ENCODE measurements at places on chromosomes 2 and 18.

- DNase-seq: no peak
Observed at GRCh38 chr2:201913201-201913600, 106.9 kb downstream of the CDK15 start.

DNA sequence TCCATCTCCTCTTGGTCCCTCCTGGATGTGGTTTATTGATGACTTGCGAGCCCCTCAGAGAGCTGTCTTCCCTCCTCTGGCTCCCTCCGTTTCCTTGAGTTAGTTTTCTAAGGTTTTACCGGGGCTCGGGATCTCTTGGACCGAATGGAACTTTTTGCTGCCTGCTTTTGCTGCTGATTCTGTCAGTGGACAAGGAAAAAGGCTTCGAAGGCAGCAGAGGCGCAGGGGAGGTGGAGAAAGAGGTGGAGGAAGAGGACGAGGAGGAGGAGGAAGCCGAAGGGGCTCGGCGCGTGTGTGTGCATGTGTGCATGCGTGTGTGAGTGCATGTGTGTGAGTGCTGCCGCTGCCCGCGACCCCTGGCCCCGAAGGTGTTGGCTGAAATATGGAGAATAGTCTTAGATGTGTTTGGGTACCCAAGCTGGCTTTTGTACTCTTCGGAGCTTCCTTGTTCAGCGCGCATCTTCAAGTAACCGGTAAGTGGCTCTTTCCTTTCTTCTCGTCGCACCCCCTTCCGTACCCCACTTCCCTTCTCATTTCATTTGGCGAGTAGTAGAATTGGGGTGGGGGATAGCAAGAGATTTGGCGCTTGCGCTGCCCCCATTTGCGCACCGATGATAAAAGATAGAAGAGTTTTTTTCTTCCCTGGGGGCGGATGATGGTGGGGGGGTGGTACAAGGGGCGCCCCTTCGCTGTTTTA is 557 bp downstream of the DCC start:
- no peak for DNase-seq

GRCh38 chr2:226306969-226307368 is 492.7 kb downstream of the IRS1 start:
- no peak for DNase-seq

- no peak for DNase-seq
Observed at GRCh38 chr2:108588070-108588668, 53.9 kb downstream of the LIMS1 start.

- no peak for DNase-seq
Observed at GRCh38 chr2:113877711-113878598, 11.9 kb upstream of the ACTR3 start.

GRCh38 chr2:9092383-9093282 is 89.1 kb upstream of the MBOAT2 start:
- DNase-seq: no peak

GRCh38 chr18:70234667-70235459 is 29.4 kb upstream of the RTTN start:
- no peak for DNase-seq

- DNase-seq: no peak
Observed at GRCh38 chr2:183522489-183523266, 398.4 kb downstream of the NUP35 start.

DNA sequence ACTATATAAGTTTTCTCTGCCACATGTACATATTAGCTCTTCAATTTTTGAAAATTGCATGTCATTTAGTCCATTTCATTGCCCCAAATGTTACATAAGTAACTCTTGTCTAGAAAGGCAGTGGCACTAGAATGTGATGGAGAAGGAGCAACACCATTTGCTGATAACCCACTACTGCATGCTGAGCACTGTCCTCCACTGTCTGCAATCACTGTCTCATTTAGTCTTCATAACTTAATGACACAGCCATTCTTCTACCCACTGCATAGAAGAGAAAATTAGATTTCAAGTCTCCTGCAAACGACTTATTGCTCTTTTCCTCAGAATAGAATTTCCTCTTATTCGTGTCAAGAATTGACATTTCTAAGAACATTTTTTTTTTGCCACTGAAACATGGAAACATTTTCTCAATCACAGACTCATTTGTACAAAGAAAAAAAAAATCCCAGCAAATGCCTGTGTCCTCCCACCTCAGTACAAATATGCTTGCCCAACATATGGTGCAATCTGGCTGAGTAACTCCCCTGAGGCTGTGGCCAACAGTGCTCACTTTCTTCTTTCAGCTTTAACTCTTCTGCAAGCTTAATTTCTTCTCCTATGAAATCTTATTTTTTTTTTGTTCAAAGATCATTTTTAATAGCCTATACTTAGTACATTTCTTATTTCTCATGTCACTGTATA is 768.6 kb upstream of the HS6ST1 start:
- no peak for DNase-seq

DNA sequence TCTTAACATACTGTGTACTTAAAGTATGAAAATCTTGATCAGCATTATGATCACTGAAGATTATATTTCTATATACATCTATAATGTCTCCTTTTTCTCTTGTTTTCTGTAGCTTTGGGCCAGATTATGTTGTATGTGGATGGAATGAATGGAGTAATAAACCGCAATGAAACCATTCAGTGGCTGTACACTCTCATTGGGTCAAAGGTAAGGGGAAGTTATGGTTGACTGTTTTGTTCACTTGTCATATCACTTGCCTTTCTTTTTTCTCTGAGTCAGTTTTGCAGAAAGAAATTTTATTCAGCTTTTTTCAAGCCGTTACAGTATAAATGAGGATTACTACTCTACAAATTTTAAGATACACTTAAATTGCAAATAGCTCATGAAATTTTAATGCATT is 252.5 kb downstream of the TPGS2 start:
- DNase-seq: no peak

DNA sequence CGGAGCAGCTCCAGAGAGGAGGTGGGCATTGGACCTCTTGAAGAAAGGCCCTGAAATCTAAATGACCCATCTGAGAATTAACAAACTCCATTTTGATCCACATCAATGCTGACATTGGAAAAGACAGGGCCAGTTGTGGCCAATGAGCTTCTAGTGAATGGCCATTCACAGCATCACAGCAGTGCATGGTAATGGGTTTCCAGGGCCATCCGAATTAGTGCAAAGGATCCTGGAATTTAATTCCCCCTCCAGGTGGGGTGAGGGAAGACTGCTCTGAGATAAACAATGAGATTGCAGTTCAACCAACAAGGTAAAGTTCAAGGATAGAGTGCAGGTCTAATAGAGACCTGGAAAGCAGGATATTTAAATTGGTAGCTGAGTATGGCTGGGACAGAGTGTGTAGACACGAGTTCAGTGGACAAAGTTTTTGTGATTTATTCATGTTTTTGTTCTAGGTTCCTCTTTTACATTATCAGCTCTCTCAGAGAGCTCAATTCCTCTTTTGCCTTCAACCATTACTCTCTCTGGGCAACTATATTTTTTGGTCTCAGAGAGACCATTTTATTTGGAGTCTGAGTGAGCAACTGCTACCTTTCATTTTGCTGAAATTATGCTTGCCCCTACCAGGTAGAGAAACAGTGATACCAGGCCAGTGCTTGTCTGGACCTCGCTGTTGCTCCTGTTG is 5.0 kb downstream of the TACR1 start:
- no peak for DNase-seq

DNA sequence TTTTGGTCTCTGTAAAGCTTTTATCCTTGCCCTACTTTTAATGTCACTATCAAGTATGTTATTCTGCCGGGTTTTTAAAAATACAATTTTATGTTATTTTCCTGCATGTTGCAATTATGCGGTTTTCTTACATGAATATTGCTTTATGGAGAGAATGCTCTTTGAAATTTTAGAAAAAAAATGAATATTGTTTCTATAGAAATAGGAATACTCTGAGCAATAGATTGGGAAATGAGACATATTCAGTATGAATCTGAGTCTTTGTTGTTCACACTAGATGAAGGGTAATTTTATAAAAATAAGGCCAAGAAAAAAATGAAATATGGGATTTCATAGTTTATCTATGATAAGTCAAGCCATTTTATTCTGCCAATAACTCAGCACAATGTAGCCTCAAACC is 142.2 kb upstream of the DTNA start:
- DNase-seq: no peak

DNA sequence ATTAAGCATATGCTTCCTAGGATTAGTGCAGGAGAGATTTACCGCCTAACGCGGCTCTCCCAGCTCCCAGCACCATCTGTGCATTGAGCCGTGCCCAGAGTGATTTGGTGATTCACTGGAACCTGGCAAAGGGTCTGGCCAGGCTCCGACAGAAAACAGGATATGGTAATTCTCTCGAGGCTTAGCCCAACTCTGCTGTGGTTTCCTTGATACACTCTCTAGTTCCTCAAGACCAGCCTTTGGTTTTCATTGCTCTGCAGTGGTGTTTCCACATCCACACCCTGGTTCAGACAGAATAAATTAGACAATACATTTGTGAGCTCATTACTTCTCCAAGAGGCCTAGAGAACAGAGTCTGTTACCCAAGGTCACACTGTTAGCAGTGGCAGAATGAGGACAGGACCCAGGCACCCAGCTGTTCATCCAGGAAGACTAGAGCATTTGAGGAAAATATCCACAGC is 23.0 kb upstream of the SMAD2 start:
- no peak for DNase-seq

DNA sequence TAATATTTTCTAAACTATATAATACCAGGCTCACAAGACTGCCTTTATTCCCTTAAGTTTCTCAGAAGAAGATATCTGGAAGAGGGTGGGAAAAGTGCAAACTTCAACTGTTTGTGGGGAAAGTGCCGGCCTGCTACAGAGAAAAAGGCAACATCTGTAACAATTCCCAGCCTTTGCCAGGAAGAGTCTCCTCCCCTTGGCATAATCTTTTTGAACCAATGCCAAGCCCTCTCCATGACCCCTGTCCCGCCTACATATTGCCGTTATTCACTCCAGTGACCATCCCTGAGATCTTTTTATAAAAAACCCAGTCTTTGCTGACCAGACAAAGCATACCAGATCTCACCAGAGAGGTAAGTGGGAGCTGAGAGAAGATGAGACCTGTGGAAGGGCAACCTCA is at the start of gene REG3G:
Gene REG3G, plus strand, starts transcription at position 282 of the 400 bp plus-strand sequence. CDS start 392 bp downstream, outside the sequence.
- no peak for DNase-seq

GRCh38 chr2:202529389-202529788 is 105.4 kb upstream of the FAM117B start:
- no peak for DNase-seq

DNA sequence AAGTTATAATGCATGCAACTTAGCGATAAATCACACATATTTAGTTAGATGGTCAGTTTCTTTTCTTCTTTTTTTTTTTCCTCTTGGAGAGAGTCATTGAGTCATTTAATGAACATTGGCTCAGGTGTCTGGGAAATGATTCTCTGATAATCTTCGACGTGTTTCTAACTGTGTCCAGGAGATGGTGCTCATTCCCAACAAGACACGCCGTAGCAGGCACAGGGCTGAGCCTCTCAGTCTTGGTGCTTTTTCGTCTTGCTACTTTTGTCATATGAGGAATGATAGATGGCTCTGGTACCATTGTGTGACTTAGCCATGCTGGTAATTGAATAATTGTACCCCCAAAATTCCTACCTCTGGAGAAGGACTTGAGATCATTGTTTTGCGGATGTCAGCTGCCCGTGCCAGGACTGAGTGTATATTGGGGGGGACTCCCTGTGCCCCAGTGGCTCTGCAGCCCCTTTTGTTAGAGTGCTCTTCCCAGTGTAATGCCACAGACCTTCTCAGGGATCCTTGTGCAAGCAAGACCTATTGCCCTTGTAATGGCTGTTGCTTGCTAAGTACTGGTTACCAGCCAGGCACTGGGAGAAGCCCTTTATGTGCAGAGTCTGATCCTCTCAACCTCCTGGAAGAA is 107.6 kb upstream of the CYRIA start:
- DNase-seq: no peak

Data from cortex of kidney (tissue), 1 donor.